ENCODE measurements at places on chromosomes 7 and 10.

DNA sequence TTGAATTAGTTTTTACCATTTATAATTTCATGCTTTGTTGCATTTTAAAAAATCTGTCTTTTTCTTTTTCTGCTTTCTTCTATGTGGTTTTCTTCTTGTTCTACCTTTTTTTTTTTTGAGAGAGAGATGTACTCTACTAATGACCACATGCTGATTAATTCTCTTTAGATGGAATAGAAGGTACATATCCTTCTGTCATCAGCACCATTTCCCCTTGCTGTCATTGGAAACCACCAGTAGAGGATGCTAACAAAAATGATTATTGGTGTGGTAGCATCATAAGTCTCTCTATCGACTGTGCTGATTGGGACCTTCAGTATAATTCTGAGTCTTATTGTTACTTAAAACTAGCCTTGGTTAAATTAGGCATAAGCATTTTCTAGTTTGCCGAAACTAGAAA is 3.6 kb downstream of the ZEB1 start:
- no peak for DNase-seq

GRCh38 chr10:130686689-130687300 is 550.6 kb downstream of the GLRX3 start:
- DNase-seq, result no peak

DNA sequence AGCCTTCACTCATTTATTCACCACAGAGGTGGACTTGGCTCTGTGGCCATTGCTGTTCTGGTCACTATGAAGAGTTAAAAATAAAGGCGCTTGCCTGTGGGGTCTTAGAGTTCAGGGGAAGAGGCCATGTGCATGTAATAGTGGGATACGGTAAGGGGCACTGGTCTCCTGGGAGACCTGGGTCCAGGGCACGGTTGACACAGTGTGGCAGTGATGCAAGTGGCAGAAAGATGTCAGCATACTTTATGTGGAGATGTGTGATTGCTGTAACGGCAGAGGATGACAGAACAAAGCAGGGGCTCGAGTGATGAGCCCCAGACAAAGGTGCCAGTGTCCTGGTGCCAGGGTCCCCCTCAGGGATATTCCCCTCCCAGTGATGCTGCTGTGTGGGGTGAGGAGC is 8.6 kb downstream of the ZSCAN25 start:
- no peak for DNase-seq

DNA sequence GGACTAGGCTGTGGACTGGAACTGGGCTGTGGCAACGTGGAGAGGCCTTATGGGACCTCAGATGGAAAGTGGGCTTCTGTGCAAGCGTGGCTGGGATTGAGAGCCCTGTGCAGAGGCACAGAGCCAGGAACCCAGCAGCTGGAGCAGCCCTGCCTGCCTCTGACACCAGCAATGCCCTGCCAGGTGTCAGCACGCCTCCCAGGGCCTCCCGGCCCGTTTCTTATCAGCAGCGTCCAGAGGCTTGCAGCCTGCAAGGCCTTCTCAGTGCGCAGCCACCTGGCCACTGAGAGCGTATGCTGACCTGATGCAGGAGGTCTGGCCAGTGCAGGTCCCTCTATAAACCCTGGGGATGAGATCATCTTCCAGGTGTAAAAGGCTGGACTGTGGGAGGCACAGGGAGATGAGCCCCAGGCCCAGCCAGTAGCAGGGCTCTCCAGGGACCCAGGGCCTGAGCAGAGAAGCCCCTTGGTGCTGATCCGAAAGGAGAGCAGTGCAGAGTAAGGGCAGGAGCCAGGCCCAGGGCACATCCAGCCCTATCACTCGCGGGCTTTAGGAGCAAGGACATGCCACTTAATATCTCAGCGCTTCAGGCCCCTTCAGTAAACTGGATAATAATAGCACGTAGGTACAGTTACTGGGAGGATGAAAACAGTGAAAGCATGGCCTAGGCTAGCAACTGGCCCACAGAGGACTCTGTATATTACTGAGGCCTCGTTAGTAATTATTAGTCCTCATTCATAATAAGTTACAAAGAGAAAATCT is 38.8 kb upstream of the ANTXRL start:
- no peak for DNase-seq

- no peak for DNase-seq
Observed at GRCh38 chr7:70634610-70635068, 497.3 kb upstream of the GALNT17 start.

DNA sequence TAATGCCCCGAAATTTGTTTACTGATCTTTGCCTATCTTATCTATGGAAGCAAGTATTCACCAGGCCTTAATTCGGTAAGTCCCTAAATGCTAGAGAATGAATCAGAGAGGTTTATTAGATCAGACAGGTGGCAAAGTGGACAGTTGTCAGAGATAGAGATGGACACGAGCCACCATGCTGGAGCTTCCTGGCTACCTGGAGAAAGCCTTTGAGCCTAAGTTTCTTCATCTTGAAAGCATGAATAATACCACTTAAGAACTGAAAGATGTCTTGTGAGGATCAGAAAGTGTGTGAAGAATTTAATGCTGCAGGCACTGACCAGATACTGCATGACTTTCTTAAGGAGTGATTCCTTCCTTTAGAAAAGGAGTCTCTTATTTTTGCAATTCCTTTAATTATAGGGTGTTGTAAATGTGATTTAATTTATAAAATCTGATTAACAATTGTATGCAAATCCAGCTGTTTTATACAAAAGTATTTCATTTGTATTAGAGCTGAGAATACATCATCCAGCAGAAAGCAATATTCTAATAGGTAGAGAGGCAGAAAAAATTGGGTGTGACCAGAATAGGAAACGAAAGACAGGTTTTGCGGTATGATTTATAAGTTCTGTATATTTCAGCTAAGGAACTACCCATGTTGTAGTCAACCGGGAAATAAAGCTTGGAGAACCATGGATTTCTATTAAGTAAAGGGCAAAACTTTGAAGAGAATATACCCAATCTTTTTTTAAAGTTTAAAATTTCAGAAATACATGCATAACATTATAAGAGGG is 82.7 kb downstream of the SMURF1 start:
- no peak for DNase-seq

DNA sequence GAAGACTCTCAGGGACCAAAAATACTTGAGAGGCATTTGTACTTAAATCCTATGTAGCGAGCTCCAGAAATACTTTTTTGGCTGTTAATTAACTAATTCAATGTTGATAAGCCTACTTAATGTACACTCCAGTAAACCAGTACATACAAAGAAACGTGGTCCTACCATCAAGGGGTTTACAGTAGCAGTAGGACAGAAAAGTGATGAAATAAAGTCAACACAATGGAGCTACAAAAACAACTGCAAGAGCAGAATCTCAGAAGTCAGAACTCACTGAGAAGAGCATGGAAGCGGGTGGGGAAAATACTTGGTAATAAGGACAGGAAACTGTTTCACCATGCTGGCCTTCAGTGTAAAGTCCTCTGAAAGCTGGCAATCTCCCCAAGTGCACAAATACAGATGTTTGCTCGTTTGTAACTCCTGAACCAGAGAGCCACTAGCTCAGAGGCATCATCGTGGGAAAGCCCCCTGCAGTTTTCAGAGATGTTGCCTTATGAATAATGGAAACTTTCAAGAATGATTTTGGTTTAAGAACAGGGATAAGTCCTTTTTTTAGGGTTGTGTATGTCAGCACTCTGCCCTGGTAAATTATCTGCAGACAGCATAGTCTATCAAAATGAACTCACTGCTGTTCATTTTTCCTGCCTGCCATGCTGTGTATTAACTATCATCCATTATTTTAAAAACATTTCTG is 233.2 kb downstream of the SORCS1 start:
- DNase-seq, result no peak
